ENCODE measurements at places on chromosomes 3 and 15. TPM values are rescaled to one million over a fixed set of nuclear protein-coding genes. Genes with fewer than 3 reads are reported as not detected.
A peak's percentile ranks its signal among the peaks of the same experiment; 100 is the strongest.

CDHR4 gene
- 0.20 TPM for total RNA-seq

TIMP4 gene
- total RNA-seq, result 29.1 TPM

- DNase-seq, result no peak
Measured at GRCh38 chr15:71447328-71448250, 332.3 kb downstream of the THSD4 start.

- no peak for DNase-seq
Measured at GRCh38 chr3:139988472-139989156, 53.6 kb downstream of the CLSTN2 start.

TRIM42 gene
- not detected for total RNA-seq

DNA sequence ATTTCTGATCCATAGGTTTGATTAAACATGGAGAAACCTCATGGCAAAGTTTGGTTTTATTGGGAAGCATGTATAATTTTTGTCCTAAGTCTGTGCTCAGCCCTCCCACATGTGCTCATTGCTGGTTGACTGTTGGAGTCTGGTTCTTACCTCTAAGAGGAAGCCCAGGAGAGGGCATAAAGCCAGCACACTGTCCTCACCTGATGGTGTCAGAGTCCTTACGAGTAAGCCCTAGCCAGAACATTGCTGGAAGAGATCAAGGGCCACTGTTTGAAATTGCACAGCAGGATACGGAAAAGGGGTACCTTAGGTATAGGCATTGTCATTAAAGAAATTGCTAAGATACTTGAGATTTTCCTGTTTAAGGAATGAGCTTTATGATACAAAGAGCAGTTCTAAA, 21.3 kb downstream of the MLH1 start:
- DNase-seq, result peak; percentile 70

GRCh38 chr3:159798951-159799350, 189.7 kb upstream of the IL12A start:
- no peak for DNase-seq

P2RY14 gene
- total RNA-seq, result 3.6 TPM

ISLR gene
- total RNA-seq, result 59.9 TPM

- DNase-seq, result no peak
Measured at GRCh38 chr15:41423979-41424659, 7.2 kb downstream of the RTF1 start.

DNA sequence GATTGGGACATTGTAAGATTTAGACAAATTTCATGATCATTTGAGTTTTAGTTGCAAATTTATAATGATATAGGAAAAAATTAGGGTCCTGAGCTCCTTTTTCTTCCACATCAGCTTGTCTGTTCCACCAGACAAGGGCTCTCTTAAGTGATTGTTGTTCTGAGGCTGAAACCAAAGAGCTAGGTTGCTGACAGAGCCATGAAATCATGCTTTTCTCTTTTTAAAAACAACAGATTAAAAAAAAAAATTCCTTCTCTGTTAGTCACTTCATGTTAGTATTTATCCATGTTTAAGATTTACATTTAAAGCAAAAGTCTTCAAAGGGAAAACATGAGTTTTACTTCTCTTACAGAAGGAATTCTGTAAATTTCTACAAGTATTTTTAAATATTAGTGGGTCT, 56.8 kb downstream of the ATP2C1 start:
- no peak for DNase-seq

DNA sequence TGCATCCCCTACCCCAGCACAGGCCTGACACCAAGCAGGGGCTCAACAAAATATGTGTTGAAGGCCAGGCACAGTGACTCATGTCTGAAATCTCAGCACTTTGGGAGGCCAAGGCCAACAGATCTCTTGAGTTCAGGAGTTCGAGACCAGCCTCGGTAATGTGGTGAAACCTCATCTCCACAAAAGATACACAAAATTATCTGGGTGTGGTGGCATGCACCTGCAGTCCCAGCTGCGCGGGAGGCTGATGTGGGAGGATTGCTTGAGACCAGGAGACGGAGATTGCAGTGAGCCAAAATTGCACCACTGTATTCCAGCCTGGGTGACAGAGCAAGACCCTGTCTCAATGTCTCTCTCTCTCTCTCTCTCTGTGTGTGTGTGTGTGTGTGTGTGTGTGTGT, 30.7 kb upstream of the CYP11A1 start:
- DNase-seq, result no peak

GRCh38 chr3:55907616-55908015, 420.5 kb upstream of the WNT5A start:
- no peak for DNase-seq

VGLL3 gene
- 13.0 TPM for total RNA-seq

- no peak for DNase-seq
Measured at GRCh38 chr3:37506956-37507535, 332.7 kb upstream of the LRRFIP2 start.

CLRN1 gene
- not detected for total RNA-seq
